ENCODE measurements at places on chromosomes 4 and X.

DNA sequence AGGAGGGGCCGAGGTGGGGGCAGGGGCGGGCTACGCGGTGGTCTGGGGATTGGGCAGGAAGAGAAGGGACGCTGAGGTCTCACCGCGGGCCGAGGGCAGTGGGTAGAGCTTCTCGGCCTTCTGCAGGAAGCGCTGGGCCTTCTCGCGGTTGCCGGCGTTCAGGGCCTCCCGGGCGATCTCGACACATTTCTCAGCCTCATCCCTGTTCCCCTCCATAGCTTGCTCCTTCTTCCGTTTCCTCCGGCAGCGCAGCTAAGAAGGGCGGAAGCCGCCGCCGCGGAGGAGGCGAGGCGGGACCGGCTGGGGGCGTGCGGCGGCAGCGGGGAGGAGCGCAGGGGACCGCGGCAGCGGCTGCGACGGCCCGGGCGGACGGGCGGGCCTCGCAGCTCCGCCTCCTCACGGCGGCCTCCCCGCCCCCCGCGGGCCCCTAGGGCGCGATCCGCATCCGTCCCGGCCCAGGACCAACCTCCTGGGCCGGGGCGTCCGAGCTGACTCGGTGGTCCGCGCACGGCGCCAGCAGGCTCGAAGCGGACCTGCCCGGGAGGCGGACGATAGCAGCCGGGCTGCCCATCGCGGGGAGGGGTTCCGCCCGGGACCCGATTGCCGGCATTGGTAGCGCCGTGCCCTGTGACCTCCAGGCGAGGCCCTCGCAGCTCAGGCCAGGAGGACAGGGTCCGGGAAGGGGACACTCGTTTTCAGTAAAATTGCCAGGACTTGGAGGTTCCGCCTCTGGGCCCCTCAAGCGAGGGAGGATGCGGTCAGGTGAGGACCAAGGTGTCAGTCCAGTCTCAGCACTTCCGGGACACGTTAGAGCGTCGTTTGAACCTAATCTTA is at the start of gene DNAJB14:
DNAJB14 (minus strand) TSS at position 263 of the 834 bp plus-strand sequence; CDS start at position 216, 47 bp downstream.
- DNase-seq = peak; percentile 68

GRCh38 chr4:101851672-101852071 is 61.1 kb downstream of the BANK1 start:
- no peak for DNase-seq

- no peak for DNase-seq
Measured at GRCh38 chr4:184280591-184281071, 63.0 kb upstream of the ENPP6 start.

DNA sequence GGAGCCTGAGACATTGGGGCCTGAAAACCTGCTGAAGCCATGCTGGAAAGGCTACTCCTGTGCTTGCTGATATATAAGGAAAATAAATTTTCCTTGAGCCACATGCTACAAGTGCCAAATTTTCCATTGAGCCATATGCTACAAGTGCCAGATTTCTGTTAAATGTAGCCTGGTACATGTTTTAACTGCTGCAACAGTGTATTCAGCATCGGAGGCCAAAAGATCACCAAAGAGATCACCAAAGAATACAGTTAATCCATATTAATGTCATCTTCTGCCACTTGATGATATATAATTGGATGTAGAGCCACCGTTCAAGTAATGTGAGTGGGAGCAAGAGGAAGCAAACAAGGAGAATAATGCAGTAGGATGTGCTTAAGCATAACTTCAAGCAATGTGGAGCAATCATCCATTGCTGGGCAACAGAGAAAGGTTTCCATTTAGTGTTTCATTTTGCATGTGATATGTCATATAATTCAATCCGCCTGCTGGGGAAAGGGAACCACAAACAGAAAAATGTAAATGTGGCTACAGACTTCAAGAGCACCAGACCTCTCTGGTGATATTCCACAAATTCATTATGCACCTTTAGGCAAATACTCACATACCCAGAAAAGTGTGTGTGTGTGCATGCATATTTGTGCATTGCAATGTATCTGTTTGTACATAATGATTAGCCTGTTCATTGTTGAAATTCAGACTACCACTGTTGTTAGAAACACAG is 295.9 kb downstream of the KCNIP4 start:
- DNase-seq = no peak

GRCh38 chr4:20444599-20445337 is 193.1 kb downstream of the SLIT2 start:
- DNase-seq = no peak

GRCh38 chr4:47219586-47219985 is 188.2 kb downstream of the GABRB1 start:
- DNase-seq = no peak

DNA sequence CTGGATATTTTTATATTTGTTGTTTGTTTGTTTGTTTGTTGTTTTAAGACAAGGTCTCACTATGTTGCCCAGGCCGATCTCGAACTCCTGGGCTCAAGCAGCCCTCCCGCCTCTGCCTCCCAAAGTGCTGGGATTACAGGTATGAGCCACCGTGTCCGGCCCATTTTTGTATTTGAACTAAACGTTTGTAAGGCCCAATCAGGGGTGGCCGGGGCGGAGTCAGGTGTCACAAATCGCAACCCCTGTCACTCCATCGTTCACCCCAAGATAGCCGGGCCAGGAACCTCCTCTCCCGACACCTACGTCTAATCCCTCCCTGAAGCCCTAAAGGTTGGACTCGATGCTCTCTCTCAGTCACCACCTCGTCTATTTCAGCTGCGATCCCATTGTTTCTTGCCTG is 722 bp upstream of the EFHC2 start:
- peak; percentile 83 for DNase-seq

GRCh38 chr4:1608821-1609500 is 75.2 kb downstream of the FAM53A start:
- no peak for DNase-seq

DNA sequence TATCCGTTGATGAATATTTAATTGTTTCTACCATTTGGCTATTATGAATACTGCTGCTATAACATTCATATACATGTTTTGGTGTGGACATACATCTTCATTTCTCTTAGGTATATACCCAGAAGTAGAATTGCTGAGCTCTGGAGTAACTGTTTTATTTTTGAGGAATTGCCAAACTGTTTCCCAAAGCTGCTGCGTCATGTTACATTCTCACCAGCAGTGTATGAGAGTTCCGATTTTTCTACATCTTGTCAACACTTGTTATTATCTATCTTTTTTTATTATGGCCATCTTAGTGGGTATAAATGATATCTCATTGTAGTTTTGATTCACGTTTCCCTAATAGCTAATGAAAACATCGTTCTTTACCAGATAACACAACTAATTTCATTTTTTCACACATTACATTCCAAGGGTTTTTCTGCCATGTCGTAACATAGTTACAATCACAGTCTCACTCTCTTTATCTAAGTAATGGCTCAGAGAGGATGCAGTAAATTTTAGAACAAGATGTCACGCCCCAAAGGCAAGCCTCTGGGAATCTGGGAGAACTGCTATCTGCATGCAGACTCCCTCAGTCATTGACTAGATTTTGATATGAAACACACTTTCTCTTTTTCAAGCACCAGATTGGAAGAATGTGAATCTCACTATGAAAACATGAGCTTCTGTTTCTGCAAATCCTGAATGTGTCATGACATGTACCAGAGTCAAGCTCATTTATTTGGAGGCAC is 10.3 kb downstream of the ARHGAP6 start:
- no peak for DNase-seq

DNA sequence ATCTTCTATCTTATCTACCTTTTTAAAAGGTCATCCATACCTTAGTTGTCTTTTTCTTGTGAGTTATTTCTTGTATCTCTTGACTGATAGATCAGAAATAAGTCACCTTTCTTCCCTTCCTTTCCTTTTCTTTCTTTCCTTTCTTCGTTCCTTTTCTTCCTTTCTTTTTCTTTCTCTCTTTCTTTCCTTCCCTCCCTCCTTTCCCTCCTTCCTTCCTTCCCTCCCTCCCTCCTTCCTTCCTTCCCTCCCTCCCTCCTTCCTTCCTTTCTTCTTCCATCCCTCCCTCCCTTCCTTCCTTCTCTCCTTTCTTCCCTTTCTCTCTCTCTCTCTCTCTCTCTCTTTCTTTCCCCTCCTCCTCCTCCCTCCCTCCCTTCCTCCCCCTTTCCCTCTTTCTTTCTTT is 93.5 kb downstream of the CEP135 start:
- no peak for DNase-seq

DNA sequence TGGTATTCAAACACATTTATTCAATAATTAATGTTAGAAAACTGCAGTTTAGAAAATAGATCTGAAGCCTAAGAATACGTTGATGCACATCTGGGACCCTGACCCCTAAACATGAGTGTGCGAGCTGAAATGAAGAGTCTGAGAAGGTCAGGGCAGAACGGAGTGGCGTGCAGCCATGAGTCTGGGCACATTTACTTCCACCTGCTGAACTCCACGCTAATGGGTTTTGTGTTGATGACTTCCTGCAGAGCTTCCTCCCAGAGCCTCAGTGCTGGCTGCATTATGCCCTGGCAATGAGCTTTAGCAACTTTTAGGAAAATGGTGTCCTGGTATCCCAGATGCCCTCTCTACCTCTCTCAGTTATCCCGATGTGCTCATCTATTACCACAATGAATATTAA is 53.1 kb downstream of the FAM114A1 start:
- DNase-seq = no peak

GRCh38 chr4:93779228-93779627 is 49.3 kb upstream of the ATOH1 start:
- no peak for DNase-seq

DNA sequence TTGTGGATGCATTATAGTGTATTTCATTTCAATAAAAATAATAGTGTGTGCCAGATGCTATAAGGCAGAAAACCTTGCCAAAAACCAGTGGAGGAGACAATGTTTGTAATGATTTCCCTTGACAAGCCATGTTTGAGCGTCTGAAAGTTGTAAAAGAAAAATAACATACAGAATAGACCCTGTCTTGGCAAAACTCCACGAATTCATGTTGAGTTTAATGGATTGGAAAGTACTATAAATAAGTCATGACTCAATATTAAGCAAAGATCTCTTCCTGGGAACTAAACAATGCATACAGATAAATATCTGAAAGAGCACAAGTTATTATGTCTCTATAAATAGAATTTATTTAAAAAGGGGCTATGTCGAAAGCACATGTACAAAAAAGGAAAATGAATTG is 543.5 kb downstream of the GABRG1 start:
- DNase-seq = no peak

DNA sequence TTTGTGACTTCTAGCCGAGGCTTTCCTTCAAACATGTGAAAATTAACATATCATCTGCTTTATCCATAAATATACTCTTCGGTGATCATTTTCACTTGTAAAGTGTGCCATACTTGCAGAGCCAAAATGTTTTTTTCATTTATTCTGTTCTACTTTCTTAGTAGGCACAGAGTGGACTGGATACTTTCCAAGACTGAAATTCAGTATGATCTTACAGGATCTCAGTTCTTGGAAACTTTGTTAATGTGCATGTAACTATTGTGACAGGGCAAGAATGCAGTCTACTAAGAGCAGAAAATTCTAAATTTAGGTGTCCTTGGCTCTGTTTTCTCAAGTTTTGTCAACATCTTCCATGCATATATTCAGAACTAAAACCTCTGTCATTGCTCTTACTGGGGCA is 284.9 kb downstream of the TEX13A start:
- DNase-seq = no peak

DNA sequence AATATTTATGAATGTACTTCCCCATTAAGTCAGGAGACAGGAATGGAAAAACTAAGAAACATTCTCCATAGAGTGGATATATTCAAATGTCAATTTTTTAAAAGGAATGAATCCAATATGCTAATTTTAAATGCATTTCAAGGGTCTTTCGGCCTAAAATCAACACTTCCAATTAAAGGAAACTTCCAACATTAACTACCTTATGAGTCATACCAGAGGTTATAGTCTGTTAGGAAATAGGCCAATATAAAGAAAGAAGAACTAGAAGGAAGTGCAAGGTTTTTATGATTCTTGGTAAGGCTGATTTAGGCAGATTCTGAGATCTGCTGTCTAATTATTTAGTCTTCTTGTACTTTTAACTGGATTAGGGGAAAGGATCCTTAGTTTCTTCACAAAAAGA is 260.1 kb upstream of the EDNRA start:
- no peak for DNase-seq

DNA sequence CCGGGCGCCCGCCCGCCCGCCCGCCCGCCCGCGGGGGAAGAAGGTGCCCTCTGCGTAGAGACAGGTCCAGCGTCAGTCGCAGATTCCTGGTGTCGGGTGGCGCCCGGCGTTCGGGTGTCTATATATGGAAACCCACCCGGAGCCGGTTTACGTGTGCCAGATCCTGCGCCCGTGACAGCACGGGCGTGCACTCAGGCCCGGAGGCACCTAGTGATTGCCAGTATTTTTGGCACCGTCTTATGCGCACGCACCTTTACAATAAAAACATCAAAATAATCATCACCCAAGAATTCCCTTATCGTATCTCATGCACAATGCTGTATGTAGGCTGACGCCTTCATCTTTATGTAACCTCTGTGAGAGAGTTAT is 519 bp downstream of the SLC25A4 start:
- DNase-seq = no peak

DNA sequence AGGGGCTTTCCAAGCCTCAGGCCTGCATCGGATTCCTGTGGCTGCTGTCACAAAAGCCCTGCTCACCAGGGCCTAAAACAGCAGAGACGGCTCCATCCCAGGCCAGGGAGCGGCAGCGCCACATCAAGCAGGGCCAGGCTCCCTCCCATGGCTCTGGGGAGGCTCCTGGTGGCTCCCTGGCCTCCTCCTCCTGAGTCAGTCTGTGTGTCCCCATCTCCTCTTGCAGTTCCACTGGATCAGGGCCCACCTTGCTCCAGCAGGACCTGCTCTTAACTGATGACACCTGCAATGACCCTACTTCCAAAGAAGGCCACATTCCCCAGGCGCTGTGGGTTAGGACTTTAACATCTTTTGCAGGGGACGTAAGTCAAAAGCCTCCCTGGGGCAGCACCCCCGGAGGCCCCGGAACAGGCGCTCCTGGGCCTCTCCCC is 51.9 kb downstream of the CPZ start:
- DNase-seq = no peak

DNA sequence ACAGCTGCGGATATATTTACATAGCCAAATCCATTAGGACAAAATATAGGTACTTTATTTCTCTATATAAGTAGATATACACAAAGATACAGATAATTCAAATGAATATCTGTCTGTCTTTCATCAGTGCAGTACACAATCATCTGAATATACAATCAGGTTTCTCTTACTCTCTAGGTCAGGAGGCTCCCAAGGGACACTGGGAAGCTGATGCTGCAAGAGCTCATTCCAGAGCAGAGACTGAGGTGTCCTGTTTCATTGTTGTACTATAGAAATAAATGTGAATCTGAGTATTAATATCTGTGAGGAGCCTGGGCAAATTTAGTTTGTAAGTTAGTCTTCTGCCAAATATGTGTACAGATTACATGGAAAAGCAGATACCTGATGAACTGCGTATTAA is 4.2 kb downstream of the TLL1 start:
- DNase-seq = no peak

- no peak for DNase-seq
Measured at GRCh38 chrX:155747520-155747919, 133.6 kb upstream of the VAMP7 start.
